ENCODE measurements at places on chromosomes 3 and 15.

GRCh38 chr15:74937590-74938371, at the start of gene COX5A:
COX5A (minus strand) TSS chr15:74938073; CDS start chr15:74938014, 59 bp downstream.
- DNase-seq: peak; percentile 79

DNA sequence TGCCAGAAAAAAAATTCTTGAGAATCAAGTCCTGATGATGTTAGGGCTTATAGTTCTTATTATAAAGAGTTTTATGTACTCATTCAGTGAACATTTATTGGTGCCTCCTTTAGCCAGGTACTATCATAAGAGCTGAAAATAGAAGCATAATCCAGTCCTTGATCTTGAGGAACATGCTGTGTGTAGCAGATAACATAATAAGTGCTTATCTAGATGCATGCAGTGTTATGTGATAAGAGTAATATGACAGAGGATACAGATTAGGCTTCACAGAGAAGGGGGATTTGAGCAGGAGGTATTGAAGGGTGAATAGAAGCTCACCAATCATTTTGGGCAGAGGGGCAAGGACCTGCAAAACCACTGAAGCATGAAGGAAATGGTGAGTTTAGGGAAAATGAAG, 1.1 kb downstream of the CCR2 start:
- no peak for DNase-seq

- no peak for DNase-seq
Measured at GRCh38 chr15:80744415-80744814, 34.8 kb upstream of the CEMIP start.

- no peak for DNase-seq
Measured at GRCh38 chr15:89870688-89871288, 23.0 kb downstream of the AP3S2 start.

- DNase-seq: no peak
Measured at GRCh38 chr3:169203631-169204550, 459.6 kb downstream of the MECOM start.

DNA sequence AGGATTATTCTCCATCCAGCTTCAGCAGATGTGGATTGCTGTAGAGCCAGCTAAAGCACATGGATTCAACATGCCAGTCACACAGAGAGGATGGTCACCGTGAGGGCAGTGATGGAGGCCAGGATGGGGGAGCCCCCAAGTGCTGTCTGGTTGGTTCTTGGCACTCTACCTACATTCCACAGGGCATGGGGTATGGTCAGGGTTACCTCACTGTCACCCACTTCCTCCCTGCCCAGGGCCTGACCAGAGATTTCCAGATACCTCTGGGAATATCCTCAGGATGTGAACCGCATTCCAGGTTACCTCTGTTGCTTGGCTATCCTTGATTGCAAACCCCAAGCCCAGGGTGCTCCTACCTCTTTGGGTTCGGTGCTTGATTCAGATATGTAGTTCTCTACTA, 147.3 kb upstream of the TRIM42 start:
- no peak for DNase-seq

- DNase-seq: no peak
Measured at GRCh38 chr3:127531821-127532220, 58.7 kb downstream of the TPRA1 start.

GRCh38 chr3:29410660-29411405, 130.0 kb downstream of the RBMS3 start:
- DNase-seq: no peak

- no peak for DNase-seq
Measured at GRCh38 chr15:90036343-90036742, 35.2 kb downstream of the ZNF710 start.

GRCh38 chr3:68953816-68954444, 21.6 kb upstream of the TAFA4 start:
- no peak for DNase-seq

DNA sequence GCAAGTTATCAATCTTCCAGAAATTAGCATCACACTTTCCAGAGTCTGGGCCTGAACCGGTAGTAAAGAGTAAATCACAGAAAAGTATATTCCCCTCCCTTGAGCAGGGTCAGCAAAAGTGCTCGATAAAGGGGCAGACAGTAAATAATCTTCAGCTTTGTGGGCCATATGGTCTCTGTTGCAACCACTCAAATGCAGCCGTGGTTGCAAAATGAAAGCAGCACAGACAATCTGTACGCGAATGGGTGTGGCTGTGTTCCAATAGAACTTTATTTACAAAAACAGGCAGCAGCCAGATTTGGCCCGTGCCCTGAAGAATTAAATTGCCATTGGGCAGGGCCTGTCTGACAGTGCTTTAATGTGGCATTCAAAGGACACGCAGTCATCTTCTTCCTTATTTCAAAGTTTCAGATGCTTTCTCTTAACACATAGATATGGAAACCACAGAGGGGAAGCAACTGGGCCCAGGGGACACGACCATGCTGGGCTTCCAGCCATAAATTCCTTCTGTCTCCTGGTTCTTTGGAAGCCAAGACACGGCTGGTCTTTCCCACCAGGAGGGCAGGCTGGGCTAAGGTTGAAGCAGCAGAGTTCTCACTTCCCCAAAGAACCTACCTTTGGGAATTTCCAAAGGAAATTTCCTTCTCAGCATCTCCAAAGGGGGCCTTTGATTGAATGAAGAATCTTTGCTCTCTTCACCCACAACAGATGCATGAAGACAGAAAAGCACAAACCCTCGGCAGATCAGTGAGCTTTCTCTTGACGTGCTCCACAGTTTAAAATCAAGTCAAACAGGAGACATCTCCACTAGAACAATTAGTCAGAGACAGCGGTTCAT, 489.8 kb upstream of the PROK2 start:
- DNase-seq: no peak

- peak; percentile 84 for DNase-seq
Measured at GRCh38 chr3:102510663-102511062, 75.8 kb downstream of the ZPLD1 start.

- DNase-seq: no peak
Measured at GRCh38 chr15:73303636-73304035, 65.1 kb downstream of the HCN4 start.

- no peak for DNase-seq
Measured at GRCh38 chr15:31260646-31261265, 65.9 kb upstream of the KLF13 start.

GRCh38 chr3:183265834-183266417, 12.9 kb downstream of the B3GNT5 start:
- DNase-seq: peak; percentile 23

GRCh38 chr3:195200010-195200822, 70.7 kb downstream of the XXYLT1 start:
- no peak for DNase-seq

DNA sequence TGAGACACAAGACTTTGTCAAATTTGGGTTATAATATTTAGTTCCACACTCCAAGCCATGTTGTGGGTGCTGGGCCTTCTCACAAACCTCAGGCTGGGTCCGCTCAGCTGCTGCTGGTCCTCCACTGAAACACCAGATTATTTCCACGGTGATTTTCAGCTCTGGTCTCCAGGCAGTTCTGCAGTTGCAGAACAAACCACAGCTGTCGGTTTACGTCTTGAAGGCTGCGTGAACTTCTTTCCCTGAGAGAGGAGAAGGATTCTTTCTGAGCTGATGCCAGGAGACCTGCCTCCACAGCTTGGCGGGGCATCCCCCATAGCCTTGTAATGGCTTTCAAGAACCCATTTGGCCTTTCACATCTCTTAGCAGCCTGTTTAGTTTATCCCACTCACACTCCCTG, 16.2 kb downstream of the GALNT15 start:
- no peak for DNase-seq
